Testis (tissue), 5 donors: ENCODE measurements at places on chromosomes 3 and 15. TPM values are rescaled to one million over a fixed set of nuclear protein-coding genes. Genes with fewer than 3 reads are reported as not detected.
A peak's percentile ranks its signal among the peaks of the same experiment; 100 is the strongest.

The AP3B2 gene
- polyA plus RNA-seq: 22.9 TPM

The ITIH1 gene
- 2.9 TPM for polyA plus RNA-seq

The SEMA6D gene
- polyA plus RNA-seq: 4.0 TPM

The ECE2 gene
- polyA plus RNA-seq: 1.1 TPM

The TM6SF1 gene
- polyA plus RNA-seq: 9.7 TPM

- DNase-seq: no peak
These were observed 12.4 kb downstream of the ZNF710 start for GRCh38 chr15:90013503-90013937.

DNA sequence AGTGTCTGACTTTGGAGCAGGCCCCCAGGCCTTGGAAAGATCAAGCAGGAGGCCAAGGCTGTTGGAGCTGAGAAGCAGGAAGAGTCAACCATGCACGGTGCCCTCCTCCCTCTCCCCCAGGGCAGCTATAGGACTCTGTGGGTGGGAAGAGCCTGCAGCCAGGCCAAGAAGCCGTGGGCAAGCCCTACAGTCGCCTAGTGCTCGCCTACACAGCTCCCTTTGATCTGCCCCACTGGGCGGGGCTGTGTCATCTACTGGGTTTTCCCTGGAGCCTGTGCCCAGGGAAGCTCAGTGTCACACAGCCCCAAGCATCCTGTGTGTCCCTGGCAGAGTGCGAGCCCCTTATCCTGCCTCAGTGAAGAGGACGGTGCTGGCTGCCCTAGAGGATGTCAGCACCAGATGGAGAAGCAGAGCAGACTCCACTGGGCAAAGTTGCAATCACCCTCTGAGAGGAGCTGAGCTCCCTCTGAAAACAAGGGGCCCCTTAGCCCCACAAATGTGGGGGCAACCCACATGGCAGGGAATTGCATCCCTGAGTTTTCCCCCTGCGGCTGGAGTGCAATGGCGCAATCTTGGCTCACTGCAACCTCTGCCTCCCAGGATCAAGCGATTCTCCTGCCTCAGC lies 72.2 kb downstream of the KLF13 start:
- no peak for DNase-seq

GRCh38 chr3:106120356-106120755 lies 251.5 kb upstream of the CBLB start:
- no peak for DNase-seq

GRCh38 chr15:80403712-80404056 lies 498 bp upstream of the ARNT2 start:
- DNase-seq: no peak

DNA sequence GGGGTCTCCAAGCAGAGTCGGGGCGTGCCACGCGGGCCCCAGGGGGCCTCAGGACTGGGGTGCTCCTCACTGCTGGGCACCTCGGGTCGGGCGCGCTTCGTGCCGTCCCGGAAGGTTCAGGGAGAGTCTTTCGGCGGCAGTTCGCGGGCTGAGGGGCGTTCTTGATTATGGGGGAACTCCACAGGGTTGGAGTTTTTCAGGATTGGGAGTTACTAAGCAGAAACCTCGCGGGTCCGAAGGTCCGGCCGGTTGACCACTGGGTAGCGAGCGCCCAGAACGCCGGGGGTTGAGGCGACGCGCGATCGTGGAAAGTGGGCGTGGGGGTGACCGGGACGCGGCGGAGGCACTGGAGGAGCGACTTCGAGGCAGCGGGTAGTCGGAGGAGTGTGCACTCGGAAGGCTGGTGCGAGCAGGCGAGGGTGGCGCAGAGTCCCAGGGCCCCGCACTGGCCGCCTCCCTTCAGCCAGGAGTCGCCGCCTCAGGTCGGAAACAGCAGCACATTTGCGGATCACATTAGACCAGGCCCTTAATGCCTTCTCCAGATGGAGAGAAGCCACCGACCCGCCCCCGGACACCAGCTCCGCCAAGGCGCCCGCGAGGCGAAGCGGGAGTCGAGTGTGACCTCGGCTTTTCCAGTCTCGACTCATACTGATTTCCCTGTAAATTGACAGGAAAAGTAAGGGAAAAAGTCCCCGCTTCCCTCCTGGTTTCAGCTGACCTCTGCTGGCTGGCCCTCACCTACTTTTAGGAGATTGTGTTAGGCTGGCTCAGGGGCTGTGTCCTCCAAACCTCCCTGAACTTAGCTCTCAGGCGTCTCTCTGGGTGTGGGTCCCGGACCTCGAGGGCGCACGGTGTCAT lies 685 bp downstream of the ADAMTSL3 start:
- peak; percentile 34 for DNase-seq

GRCh38 chr15:64379216-64379960 lies 1.9 kb downstream of the PCLAF start:
- no peak for DNase-seq

GRCh38 chr3:71530903-71531530 lies 52.5 kb downstream of the FOXP1 start:
- DNase-seq: no peak

- DNase-seq: no peak
These were observed 52.4 kb upstream of the MRPS22 start for GRCh38 chr3:139291276-139292051.

DNA sequence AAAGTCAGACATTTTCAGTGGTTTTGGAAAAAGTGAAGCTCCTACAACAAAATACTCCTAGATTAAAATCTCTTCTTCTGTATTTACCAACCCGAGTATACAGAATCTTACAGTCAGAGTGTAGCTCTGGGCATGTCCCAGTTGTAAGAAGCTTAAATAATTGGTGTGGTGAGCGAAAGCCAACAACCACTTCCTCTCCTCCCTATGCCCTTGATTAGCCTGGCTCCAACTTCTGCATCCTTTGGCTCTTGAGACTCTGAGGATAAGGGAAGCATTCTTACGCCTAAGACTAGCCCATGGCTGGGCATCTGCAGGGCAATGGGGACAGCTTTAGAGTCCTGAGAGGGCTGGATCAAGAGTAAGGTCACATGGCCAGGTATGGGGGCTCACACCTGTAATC lies 25.5 kb downstream of the RFT1 start:
- no peak for DNase-seq

DNA sequence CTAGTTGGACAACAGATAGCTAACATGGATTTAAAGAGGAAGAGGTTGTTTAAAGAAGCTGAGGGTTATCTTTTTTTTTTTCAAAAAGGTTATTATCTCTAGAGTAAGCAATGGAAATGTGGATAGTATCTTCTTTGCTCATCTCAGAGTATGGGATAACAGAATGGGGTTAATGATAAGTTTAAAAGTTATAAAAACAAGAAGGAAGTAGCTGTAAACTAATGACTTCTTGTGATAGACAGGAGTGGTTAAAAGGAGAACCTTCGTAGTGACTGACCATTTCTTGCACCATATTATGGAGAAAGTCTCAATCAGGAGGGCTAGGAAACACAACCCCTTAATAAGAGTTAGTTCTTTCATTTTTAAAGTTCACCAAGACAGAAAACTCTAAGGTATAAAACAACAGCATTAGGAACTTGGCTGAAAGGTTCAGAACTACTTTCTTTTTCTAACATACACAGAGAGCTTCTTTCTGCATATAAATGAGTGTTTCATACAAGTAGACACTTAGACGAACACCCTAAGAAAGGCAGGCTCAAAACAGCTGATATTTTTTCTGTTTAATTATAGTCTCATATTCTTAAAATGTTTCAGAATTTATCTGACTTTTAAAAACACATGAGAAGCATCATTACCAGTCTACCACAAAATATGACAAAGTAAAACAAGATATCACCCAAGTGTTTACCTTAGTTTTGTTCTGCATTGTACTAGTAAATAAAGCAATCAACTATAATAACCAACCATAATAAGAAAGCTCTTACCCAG lies 140.0 kb downstream of the MEIS2 start:
- no peak for DNase-seq

- DNase-seq: peak; percentile 9
These were observed 32.6 kb downstream of the ALS2CL start for GRCh38 chr3:46660543-46661523.

GRCh38 chr3:88940296-88940695 lies 167.1 kb upstream of the EPHA3 start:
- no peak for DNase-seq

GRCh38 chr3:137105277-137105977 lies 147.6 kb downstream of the IL20RB start:
- DNase-seq: peak; percentile 34

GRCh38 chr3:3586336-3586735 lies 212.9 kb upstream of the LRRN1 start:
- DNase-seq: no peak

DNA sequence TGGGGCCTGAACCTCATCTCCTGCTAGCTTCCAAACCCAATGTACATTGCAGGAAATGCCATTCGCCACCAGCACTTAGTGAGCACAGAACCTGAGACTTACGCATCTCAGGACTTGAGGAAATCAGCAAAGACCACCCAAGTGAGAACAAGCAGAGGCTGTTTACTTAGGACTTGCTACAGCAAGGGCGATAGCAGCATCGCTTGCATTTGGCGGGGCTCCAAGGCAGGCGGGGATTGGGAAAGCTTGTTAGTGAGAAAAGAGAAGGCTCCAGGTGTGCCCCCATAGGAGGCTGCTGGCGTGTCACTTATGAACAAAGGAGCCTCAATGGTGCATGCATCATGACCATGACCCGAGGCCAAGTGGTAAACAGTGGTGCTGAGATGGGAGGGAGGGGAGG lies 19.7 kb downstream of the SLC6A20 start:
- peak; percentile 23 for DNase-seq
